ENCODE measurements at places on chromosomes 2 and 18.

GRCh38 chr2:203948733-203949132 is 12.2 kb downstream of the ICOS start:
- DNase-seq = no peak

- DNase-seq = no peak
Measured at GRCh38 chr2:72543497-72544216, 282.2 kb downstream of the EXOC6B start.

DNA sequence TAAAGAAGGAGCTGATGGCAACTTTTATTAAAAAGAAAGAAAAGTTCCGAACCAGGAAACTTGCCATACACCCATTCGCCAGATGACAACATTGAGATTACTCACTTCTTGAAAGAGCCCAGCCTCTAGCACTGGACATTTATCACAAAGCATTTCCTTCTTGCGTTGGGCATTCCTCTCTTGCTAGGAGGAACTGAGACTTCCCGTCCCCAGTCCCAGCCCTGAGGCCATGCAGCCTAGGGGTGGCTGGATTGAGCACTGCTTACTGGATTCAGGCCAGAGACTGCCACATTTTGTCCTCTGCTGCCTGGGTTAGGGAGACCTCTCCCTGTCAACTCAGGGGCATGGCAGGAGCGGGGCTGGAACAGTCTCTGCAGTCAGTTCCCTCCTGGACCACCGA is 80.1 kb downstream of the SDC1 start:
- no peak for DNase-seq

DNA sequence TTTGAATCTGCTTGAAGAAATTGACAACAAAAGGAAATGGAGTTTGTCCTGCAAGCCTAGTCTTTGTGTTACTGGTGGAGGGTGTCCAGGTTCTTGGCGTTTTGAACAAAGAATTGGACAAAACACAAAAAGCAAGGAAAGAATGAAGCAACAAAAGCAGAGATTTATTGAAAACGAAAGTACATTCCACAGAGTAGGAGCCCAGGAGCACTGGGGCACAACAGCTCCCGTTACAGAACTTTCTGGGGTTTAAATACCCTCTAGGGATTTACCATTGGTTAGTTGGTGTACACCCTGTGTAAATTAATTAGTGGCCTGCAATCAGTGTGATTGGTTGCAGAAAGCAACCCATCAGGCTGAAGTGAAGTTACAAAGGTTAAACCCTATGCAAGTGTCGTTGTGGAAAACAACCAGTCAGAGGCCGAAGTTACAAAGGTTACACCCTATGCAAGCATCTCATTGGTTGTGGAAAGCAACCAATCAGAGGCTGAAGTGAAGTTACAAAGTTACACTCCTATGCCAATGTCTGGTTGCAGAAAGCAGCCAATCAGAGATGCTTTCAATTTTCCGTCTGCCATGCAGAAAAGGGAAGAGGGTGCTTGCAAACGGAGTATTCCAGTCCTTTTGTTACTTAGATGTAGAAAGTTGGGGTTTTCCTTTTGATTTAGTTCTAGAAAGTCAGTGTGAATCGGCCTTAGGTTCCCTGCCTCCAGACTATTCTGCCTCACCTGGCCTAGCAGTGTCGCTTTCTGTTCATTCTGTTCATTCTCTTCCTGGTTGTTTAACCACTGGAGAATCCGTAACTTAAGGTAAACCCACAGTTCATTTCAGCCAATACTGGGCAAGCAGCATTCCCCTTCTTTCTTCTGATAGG is 47.6 kb upstream of the PTH2R start:
- no peak for DNase-seq

- no peak for DNase-seq
Measured at GRCh38 chr2:88197732-88198131, 27.6 kb downstream of the THNSL2 start.

DNA sequence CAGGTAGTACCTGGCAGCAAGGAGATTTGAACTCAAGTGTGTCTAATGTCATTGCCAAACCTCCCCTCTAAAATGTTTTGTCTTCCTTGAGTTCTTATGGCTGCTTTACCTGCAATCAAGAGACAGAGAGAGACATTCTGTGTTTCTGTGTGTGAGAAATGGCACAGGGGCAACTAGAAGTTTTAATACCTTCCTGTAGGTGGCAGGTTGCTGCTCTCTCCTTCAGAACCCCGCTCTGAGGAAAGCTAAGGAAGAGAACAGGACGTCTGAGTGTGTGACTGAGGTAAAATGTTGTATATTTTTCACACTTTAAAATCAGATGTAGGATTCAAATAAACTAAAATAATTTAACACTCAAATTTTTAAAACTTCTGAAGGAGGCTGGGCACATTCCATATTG is 19.2 kb downstream of the DTNA start:
- no peak for DNase-seq

DNA sequence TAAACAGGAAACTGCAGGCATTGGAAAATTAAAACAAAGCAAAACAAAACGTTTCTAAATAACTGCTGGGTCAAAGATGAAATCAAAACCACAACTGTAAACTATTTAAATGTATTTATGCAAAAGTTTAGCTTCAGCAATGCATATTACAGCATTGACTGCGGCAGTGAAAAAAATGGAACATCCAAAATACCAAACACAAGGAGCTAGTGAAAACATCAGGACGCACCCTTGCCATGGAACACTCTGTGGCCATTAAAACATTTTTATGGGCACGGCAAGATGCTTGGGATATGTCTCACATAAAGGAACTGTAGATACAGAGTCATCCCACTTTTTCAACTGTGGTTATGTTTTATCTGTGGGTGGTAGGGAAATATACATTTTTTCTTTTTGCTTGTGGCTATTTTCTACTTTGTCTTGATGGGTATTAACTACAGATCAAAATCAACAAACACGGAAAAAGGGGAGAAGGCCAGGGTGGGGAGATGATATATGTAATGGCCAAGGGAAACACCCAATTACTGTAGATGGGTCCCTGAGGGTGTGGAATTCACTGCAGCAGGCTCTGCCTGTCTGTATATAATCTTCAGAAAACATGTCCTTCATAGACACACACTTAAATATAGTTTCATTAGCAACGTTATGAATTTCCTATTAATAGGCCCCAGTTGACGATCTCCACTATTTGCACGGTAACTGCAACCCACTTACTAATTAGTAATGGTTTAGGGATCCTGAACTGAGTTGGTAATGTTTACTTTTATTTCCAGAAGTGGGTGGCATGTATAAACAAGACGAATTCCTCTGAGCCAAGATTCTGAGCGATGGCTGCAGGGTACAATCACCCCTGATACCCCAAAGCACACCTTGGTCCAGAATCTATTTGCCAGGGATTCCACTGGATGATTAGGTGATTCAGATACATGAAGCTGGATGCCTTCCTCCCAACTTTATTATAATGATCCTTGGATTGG is 110.5 kb downstream of the ACKR3 start:
- DNase-seq = no peak

DNA sequence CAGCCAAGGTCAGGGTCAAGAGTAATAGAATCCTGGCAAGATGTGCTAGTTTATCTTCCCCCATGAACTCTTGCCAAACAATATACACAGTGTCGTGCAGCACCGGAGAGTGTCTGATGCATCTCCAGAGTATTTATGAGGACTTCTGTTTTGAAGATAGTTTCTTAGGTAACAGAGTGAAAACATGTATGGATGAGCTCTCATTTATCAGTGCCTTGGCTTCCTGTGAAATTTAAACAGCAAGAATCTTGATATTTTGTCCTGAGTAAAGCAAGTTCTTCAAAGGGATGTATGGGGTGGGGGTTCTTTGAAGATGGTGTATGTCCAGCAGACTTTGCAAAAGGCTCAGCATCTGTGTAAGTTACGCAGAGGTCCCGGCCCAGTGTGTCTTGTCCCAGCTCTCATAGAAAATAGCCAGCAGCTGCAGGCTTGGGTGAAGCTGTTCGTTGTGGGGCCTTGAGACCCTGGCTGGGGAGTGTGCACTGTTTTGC is 361.0 kb upstream of the NT5C1B start:
- no peak for DNase-seq

DNA sequence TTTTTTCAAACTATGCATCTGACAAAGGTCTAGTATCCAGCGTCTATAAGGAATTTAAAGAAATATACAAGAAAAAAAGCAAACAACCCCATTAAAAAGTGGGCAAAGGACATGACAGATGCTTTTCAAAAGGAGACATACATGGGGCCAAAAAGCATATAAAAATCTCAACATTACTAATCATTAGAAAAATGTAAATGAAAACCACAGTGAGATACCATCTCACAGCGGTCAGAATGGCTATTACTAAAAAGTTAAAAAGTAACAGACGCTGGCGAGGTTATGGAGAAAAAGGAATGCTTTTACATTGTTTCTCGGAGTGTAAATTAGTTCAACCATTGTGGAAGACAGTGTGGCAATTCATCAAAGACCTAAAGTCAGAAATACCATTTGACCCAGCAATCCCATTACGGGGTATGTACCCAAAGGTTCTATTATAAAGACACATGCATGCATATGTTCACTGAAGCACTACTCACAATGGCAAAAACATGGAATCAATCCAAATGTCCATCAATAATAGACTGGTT is 643.1 kb upstream of the LRRTM1 start:
- DNase-seq = no peak

- no peak for DNase-seq
Measured at GRCh38 chr2:42436370-42436769, 57.4 kb downstream of the KCNG3 start.

GRCh38 chr2:200318940-200319435 is 12.5 kb downstream of the SPATS2L start:
- no peak for DNase-seq

GRCh38 chr2:201996679-201997314 is 36.9 kb upstream of the FZD7 start:
- DNase-seq = no peak

DNA sequence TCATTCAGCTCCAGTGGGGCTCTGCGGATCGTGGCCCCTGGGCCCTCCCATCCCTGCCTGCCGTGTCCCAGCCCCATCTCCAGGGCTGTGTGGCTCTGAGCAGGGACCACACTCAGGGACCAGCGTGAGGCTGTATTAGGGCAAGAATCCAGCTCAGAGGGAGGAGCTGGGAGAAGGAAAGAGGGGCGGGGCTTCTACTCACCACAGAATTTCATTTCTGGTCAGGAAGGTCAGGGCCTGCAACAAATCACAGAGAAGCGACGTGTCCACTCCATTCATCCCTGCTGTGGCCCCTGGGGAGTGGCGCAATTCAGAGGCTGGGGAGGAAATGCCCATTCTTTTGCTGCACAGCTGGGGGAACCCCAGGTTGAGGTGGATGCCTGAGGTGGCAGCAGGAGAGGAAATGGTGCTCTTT is 828 bp downstream of the CIB4 start:
- no peak for DNase-seq

GRCh38 chr2:104616856-104617255 is 237.1 kb upstream of the POU3F3 start:
- DNase-seq = no peak

GRCh38 chr18:63585988-63586387 is 1.2 kb upstream of the SERPINB13 start:
- DNase-seq = no peak

DNA sequence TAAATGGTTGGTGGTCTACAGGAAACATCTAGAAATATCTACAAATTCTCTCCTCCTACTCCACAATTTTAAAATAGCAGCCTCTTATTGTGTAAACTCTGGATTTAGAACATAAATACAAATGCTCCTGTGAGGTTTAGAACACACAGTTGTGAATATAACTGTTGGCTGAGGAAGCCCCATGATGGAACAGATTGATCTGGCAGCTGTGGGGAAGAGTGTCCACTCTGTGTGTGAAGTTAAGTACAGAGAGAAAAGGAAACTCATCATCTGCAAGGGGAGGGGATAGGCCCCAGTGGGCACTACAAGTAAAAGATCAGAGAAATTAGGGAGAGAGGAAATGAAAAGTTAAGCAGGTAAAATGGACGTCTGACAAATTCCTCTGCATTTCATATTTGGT is 422.7 kb upstream of the FSHR start:
- DNase-seq = no peak

DNA sequence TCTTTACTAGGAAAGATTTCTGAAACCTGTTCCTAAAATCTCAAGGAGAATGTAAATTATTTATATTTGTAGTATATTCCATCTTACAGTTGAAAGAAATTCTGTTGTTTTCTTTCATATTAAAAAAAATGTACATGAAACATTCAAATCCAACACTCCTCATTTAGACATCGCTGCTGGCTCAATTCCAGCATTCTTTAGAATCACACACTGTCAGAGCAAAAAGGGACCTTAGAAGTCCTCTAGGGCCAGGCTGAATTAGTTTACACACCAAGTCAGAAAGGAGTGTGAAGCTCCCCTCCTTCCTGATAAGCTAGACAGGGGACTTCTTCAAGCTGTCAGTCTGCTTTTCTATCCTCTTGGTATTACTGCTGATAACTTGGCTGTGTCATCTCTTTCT is 158.6 kb upstream of the LTBP1 start:
- DNase-seq = no peak

DNA sequence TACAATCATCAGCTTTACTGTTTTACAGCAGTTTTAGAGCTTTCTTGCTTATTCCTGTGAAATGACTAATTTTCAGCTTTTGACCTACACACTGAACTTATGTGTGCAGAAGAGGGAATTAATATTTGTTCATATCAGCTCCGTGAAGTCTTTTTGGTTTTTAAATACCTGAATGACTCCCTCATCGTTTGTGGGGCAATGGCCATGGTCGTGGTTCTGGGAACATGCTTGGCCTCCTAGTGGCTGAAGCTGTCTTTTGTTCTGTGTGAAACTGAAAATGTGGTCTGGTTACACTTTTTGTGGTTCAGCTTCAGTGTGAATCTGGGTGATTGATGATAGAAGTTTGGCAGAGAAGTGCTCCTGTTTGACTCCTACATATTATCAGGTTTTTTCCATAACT is 408.1 kb downstream of the THSD7B start:
- no peak for DNase-seq

GRCh38 chr18:78979730-78980278 is at the start of gene SALL3:
SALL3 (plus strand) TSS chr18:78979818; CDS start chr18:78980275, 457 bp downstream.
- DNase-seq = no peak

DNA sequence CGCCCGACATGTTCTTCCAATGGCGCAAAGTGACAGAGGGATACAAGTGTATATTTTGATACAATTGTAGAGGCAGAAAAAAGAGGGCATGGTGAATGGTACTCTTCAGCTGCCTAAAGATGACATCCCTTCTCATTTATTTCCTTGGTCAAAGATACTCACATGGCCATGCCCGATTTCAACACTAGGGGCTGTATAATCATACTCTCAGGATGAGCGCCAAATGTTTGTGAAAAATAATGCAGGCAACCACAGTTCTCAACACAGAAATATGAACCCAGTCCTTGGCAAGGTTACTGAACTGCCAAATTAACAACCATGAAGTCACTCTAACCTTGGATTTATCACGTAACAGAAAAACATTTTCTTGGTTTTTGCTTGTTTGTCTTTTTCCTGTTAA is 204.4 kb downstream of the CCDC102B start:
- no peak for DNase-seq

GRCh38 chr2:151862700-151863099 is 34.5 kb upstream of the ARL5A start:
- no peak for DNase-seq

DNA sequence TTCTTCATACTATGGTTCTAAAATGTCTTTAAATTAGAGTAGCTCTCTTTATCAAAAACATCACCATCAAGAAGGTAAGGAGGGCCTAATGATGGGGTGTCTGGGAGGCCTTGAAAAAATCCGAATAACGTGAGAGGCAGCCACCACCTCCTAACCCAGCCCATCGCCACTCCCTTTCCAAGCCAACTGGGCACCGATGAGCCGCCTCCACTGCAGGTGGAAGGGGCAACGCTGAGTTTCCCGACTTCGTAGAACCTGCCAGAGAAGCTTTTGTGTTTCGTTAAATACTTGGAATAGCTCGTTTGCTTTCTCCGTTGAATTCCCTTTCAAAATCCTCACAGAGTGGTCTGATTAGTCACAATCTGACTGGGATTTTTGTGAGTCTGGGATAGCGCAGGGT is 22.0 kb upstream of the RPL31 start:
- DNase-seq = no peak

Data from B cell (primary cell).